Cortex of kidney (tissue), 1 donor: ENCODE measurements at places on chromosomes 3 and 15.

- no peak for DNase-seq
Observed at GRCh38 chr3:141849056-141849815, 27.2 kb upstream of the ATP1B3 start.

DNA sequence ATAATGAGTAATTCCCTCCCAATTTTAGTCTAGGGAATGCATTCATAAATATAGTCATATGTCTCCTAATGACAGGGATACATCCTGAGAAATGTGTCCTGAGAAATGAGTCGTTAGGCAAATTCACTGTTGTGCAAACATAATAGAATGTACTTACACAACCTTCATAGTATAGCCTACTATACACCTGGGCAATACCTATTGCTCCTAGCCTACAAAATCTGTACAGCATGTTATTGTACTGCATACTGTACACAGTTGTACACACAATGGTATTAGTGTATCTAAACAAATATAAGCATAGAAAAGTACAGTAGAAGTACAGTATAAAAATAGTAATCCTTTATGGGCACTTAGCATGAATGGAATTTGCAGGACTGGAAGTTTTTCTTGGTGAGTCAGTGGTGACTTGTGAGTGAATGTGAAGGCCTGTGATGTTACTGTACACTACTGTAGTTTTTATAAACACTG, 6.6 kb downstream of the DTWD1 start:
- no peak for DNase-seq

DNA sequence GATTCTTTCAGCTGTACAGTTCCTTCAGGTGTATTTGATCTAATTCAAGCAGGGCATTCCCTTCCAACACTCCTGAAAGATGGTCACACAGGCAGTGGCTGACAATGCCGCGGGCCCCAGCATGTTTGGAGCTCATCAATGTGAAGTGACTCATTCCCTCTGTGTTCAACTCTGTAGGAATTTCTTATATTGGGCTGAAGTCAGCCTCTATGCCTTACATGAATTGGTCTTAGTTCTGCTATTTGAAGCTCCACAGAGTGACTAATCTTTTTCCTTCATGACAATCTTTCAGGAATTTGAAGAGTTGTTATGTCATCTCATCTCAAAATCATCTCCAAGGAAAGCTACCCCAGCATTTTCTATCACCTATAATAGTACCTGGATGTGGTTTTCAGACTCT, 142.5 kb upstream of the C2CD4B start:
- DNase-seq: no peak

DNA sequence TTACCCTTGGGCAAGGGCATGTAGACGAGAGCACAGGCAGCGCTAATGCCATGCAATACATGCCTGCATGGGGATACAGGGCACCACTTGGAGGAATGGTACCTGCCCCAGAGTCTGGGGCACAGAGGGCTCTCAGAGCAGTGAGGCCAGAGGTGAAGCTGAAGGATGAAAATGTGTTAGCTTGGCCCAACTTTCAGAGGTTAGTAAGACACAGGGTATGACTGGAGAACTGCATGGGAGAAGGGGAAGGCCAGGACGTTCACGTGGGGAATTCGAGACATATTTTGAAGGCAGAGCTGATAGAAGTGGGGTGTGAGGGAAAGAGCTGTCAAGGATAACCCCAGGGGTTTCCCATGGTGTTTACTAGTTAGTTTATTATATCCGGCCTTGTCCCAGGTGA, 19.6 kb downstream of the CSRNP1 start:
- no peak for DNase-seq

DNA sequence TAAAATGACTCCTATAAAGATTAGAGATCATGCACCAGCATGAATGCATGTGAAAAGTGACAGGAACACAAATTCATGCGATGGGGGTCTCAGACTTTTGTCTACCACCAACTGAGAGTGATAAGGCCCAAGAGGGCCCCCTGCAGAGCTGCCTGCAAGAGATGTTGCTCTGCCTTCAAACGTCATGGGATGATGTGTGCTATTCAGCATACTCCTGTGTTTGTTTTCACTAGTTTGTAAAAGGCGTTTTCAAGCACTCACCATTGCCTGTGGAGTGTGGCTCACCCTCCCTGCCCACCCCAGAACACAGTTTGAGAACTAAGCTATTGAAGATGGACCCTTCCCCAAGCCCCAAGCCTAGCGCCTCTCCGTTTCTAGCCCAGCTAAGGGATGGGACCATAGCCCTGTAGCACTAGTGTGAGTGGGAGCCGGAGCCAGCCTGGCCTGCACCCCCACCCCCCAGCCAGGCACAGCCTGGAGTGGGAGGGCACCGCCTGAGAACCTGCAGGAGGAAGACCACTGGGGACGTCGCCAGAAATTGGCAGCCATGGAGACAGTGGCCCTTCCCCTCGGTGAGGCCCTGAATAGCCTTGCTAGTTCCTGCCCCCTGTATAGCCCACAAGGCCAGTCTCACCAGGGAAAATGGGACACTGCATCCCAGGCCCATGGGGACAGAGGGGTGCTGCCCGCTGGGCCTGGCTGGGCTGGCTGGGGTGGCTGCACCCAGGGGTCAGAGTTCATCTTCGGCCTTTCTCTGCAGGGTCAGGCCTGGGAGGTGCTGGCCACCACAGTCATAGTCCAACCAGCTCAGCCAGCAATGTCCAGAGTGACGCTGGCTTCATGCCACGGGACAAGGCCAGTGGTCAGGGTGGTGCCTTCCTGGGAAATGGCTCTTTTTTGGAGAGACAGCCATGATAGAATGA, 22.6 kb upstream of the KLF13 start:
- DNase-seq: no peak

DNA sequence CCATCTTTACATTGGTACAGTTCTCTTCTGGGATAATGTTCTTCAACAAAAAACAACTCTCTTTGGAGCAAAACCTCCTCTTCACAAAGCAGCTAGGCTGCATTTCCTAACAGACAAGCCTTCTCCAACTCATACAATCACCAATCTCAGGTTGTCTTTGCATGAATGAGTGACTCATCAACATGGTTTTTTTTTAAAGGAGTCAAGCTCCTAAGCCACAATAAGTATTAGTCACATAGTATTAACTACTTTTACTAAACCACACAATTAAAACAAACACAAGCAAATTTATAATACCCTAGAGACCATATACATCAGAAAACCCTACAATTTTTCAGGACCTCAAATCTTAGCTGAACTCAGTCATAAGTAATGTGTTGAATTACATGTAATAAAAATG, 137.4 kb downstream of the TBC1D5 start:
- no peak for DNase-seq

GRCh38 chr3:99250272-99250671, 348.8 kb upstream of the DCBLD2 start:
- no peak for DNase-seq

DNA sequence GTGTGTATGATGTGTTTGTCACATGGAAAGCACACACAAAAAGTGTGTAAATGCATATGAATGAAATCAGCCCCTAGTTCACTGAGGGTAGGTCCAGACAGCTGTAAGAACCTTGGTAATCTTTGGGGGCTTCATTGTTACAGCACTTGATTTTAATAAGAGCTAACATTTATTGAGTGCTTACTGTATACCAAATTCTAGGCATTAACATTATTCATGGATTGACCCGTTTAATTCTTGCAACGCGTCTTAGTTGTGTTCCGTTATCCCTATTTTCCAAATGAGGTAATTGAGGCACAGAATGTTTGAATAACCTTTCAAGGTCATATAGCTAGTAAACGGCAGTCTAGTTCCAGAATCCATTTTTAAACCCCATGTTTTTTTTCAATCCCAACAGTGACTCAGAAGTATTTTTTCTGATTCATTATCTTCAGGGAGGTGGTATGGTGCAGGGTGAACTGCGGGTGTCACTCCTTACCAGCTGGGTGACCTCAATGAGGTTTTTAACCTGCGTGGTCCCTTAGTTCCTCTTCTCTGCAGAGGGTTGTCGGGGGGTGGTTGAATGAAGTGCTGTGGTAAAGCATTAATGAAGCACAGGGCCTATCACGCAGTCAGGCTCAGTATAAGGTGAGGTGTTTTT, 14.2 kb downstream of the RAB8B start:
- no peak for DNase-seq

DNA sequence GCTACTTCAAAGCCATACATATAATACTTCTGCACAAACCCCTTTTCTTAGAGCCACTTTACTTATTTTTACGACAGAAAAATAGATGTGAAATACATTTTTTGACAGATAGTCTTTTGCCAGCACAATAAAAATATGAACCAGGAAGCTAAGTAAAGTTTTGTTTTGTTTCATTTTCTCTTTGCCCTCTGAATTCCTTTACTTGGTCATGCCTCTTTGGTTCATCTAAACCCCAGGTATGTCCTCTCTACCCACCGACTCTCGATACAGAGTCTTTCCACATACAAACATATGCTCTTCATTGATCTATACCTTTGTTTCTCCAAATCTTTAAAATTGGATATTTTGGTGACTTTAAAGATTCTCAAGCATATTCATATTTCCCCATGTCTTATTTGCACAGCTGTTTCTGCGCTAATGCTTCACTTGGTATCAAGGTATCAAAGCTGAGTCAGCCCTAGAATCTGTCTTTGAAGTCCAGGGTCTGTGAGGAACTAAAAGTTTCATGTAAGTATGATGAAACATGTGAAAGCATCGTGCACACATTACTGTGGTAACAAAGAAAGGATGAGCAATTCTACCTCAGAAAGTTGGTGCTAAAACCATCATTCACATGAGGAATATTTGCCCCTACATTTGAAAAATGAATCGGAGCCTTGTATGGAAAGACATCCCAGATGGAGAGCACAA, 845.4 kb downstream of the NAALADL2 start:
- no peak for DNase-seq

GRCh38 chr3:24343084-24343783, 151.4 kb downstream of the THRB start:
- DNase-seq: no peak

- DNase-seq: no peak
Observed at GRCh38 chr3:85881833-85882393, 923.1 kb downstream of the CADM2 start.

- no peak for DNase-seq
Observed at GRCh38 chr3:52122491-52122890, 31.7 kb downstream of the POC1A start.

GRCh38 chr15:57625703-57626448, 34.2 kb downstream of the MYZAP start:
- DNase-seq: no peak

GRCh38 chr3:59432665-59433064, 382.8 kb upstream of the CFAP20DC start:
- no peak for DNase-seq

DNA sequence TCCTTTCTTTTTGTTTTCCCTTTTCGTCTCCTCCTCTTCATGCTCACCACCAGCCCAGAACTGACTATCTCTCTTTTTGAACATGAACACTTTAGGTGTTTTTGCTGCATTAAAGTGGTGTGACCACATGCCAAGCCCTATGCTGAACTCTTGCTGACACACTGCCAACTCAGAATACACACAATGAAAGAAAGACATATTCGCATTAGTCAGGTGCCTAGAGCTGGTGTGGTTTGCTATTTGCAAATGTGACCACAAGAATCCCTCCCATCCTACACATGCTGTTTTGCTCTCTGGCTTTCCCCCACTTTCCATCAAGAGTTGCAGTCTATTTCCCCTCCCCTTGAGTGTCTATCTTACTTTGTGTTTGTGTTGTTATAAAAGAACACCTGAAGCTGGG, 967.8 kb upstream of the CFAP20DC start:
- no peak for DNase-seq

DNA sequence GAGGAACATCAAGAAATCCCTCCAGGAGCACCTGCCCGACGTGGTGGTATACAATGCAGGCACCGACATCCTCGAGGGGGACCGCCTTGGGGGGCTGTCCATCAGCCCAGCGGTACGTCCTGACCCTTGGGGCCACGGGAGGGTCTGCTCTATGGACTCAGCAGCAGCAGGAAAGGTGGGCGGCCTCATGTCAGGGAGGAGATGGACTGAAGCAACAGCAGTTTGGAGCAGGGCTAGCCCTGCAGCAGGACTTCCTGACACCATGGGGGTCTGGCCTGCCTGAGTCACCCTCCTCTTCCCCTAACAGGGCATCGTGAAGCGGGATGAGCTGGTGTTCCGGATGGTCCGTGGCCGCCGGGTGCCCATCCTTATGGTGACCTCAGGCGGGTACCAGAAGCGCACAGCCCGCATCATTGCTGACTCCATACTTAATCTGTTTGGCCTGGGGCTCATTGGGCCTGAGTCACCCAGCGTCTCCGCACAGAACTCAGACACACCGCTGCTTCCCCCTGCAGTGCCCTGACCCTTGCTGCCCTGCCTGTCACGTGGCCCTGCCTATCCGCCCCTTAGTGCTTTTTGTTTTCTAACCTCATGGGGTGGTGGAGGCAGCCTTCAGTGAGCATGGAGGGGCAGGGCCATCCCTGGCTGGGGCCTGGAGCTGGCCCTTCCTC, 24.2 kb downstream of the HDAC11 start:
- no peak for DNase-seq

GRCh38 chr3:13877911-13878280, 2.0 kb downstream of the WNT7A start:
- DNase-seq: no peak

DNA sequence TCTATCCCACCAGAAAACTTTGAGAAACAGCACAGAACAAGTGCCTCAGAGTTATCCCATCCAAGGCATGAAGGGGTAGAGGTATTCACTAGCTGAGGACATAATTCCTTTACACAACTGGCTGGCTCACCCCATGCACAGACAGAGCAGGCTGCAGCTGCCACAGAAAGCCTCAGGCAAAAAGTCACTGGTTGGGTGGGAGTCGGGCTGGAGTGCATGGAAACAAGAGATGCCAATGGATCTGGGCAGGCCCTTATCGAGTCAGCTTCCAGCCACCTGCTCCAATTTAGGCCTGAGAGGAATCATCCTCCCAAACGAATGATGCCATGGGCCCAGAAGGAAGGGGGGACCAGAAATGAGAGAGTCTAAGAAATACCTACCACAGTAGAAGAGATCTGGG, 83.0 kb downstream of the RSL24D1 start:
- DNase-seq: no peak

GRCh38 chr15:98518823-98519561, 129.3 kb upstream of the IGF1R start:
- DNase-seq: no peak

GRCh38 chr3:36075491-36075890, 304.8 kb upstream of the STAC start:
- no peak for DNase-seq

DNA sequence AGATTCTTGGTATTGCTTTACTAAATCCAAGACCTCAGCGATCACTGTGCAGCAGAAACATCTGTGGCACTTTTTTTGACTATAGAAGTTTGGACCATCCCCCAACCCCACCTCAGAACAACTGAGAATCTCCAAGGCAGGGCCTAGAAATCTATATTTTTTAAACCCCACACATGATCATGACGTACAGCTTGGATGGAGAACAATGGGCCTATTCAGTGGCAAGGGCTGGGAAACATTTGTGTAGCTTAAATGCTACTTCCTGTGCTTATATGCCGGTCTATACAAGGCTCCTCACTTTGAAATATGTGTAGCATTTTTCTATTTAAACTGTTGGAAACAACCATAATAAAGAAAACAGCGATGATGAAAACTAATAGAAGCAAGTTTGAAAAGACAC, 55.1 kb upstream of the SPRED1 start:
- no peak for DNase-seq
